ENCODE measurements at places on chromosomes 2 and 18. TPM values are rescaled to one million over a fixed set of nuclear protein-coding genes. Genes with fewer than 3 reads are reported as not detected.

DCDC2C gene
- total RNA-seq: not detected

GRCh38 chr2:45698554-45698953 is 47.1 kb downstream of the PRKCE start:
- H3K4me3 ChIP-seq: no peak overlapping the region
- H3K27ac ChIP-seq: peak overlapping the region; percentile 30
- no peak for ATAC-seq
- H3K36me3 ChIP-seq: no peaks in the 10 kb centered on the region

UBE2E3 gene
- total RNA-seq: 53.5 TPM

- no peak for ATAC-seq
- H3K4me3 ChIP-seq: no peak overlapping the region
- no peak overlapping the region for H3K27ac ChIP-seq
- H3K27me3 ChIP-seq: no peaks in the 10 kb centered on the region
- peaks cover 27% of the 10 kb centered on the region for H3K4me1 ChIP-seq
These were observed 65.9 kb downstream of the EDAR start for GRCh38 chr2:108923019-108923700.

DNA sequence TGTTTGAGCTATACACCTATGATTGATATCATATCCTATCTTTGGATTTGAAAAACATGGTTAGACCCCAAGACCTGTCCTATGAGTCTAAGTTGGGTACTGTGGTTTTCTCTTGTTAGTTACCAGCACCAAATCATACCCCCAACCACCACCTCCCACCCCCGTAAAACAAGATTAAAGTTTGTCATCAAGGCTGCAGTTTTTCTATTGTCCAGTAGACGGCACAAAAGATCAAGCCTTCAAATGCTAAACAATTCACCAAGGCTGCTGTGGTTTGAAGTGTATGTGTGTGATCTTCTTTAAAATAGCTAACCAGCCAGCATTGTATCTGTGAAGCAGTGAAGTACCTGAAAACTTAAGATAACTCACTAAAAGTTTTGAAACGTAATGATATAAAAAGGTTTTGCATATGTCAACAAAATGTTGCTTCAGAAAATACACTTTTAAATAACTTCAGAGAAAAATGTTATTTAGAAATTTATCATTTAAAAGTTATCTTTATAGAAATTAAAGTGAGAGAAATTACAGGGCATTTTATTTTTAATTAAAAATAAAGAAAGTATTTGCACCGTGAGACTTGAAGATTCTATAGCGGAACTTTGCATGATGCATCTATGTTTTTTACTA is 5.8 kb upstream of the MEIS1 start:
- no peak overlapping the region for H3K4me3 ChIP-seq
- H3K27me3 ChIP-seq: peaks cover 13% of the 10 kb centered on the region
- ATAC-seq: no peak
- H3K36me3 ChIP-seq: no peaks in the 10 kb centered on the region
- H3K27ac ChIP-seq: peak overlapping the region; percentile 20
- peaks cover 80% of the 10 kb centered on the region for H3K4me1 ChIP-seq

All from gastroesophageal sphincter (tissue), 4 donors.